SJSA1 (cell line): ENCODE measurements at places on chromosomes 7 and 10. TPM values are rescaled to one million over a fixed set of nuclear protein-coding genes. Genes with fewer than 3 reads are reported as not detected.

Gene STEAP2
- 2.4 and 3.3 TPM in 2 replicates for total RNA-seq

DNA sequence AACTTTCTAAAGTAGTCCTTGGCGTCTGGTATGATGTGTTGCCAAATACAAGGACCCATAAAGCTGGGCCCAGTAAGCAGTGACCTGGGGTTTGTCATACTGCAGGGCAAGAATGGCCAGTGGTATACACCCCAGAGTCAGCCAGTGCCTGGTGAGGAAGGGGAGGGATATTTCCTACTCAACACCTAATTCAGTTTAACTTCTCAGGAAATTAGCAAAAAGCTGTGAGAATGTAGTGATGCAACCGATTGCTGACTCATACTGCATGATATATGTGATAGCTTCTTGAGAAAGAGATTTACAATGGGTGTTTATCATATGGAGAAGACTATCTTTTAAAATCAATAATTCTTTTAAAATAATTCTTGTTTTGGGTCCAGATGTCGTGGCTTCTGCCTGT, 889.3 kb upstream of the CELF2 start:
- H3K4me3 ChIP-seq, result no peak overlapping the region
- no peaks in the 10 kb centered on the region for H3K36me3 ChIP-seq
- no peak for DNase-seq
- H3K27ac ChIP-seq, result no peak overlapping the region

DNA sequence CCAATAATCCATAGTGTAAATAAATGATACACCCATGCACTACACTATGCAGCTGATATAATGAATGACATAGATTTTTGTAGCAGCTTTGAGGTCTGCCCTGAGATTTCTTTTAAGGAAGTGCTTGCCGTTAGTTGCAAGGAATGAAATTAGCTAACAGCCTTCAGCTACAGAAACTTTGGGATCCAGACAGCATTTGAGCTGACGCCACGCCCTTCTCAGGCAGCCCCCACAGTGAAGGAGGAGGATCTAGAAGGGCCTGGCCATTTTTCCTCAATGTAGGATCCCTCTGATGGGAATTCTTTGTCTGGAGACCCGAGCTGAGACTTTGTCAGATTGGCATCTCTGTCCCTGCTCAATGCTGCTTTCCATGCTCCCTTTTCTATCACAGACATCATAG, 6.1 kb upstream of the PDK4 start:
- no peak overlapping the region for H3K27ac ChIP-seq
- no peaks in the 10 kb centered on the region for H3K4me1 ChIP-seq
- H3K27me3 ChIP-seq, result no peaks in the 10 kb centered on the region; the same call in 1 of the 2 replicates
- no peaks in the 10 kb centered on the region for H3K36me3 ChIP-seq
- no peak overlapping the region for H3K4me3 ChIP-seq
- DNase-seq, result no peak

Gene KIF11
- 79.7 and 93.0 TPM in 2 replicates for total RNA-seq

DNA sequence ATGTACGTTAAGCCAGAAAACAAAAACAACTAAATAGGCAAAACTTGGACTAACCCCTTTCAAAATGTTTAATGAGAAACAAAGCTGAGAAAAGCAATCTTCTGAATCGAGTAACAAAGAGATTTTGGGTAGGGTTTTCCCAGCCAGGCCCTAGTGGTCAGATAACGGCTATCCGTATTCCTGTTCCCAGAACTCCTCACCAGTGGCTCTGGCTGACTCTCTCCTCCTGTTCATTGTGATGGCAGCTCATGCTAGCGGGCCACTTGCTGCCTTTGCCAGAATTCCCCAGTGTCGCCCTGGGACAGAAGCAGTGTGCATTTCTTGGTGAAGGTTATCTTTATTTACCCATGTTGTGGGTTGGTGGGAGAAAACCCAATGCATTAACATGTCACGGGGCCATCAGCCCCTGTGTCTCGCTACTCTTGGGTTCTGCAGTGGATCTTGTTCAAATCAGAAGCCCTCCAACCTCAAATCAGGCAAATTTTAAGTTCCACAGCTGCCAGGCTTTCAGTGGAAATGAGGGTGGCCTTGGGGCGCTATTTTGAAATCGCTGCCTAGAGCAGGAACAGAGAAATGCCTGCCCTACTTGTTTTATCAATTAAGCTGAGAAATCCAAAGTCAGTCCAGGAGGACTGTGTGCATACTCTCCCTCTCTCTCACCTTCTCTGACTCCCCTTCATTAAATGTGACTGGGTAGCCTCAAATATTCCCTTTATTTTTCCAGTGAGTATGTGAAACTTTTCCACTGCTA, 164.5 kb upstream of the NPVF start:
- peaks cover 15% of the 10 kb centered on the region for H3K4me1 ChIP-seq
- H3K27me3 ChIP-seq, result no peaks in the 10 kb centered on the region
- H3K27ac ChIP-seq, result peak overlapping the region; percentile 41
- no peak overlapping the region for H3K4me3 ChIP-seq
- H3K36me3 ChIP-seq, result no peaks in the 10 kb centered on the region
- no peak for DNase-seq

Gene ODAD2
- 0.68 and 2.0 TPM in 2 replicates for total RNA-seq

Gene EPO
- not detected in 2 replicates for total RNA-seq

- H3K27me3 ChIP-seq, result no peaks in the 10 kb centered on the region; the same call in 1 of the 2 replicates
- no peak for DNase-seq
- no peaks in the 10 kb centered on the region for H3K4me1 ChIP-seq
- no peak overlapping the region for H3K27ac ChIP-seq
Measured at GRCh38 chr10:132803416-132804210, 17.7 kb upstream of the NKX6-2 start.

- no peaks in the 10 kb centered on the region for H3K4me1 ChIP-seq
- no peak for DNase-seq
- no peaks in the 10 kb centered on the region for H3K27me3 ChIP-seq
- H3K4me3 ChIP-seq, result no peak overlapping the region
- H3K36me3 ChIP-seq, result no peaks in the 10 kb centered on the region
Measured at GRCh38 chr10:132404169-132404880, 7.3 kb downstream of the PWWP2B start.

Gene MALSU1
- total RNA-seq, result 94.0 and 139 TPM in 2 replicates
